ENCODE measurements at places on chromosomes 2 and 18. TPM values are rescaled to one million over a fixed set of nuclear protein-coding genes. Genes with fewer than 3 reads are reported as not detected.

The LIMS3 gene
- total RNA-seq = 1.6 TPM

The DLX1 gene
- not detected for total RNA-seq

DNA sequence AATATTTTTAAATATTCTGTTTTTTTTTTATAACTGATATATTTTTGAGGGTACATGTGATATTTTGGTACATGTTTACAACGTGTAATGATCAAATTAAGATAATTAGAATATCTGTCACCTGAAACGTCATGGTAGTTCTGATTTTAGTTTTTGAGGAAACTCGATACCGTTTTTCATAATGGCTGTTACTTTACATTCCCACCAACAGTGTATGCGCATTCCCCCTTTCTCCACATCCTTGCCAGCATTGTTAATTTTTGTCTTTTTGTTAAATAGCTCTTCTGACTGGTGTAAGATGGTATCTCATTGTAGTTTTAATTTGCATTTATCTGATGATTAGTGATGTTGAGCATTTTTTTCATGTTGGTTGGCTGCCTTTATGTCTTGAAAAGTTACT is 206.8 kb upstream of the STON1 start:
- no peak overlapping the region for H3K27ac ChIP-seq
- H3K27me3 ChIP-seq = no peaks in the 10 kb centered on the region

GRCh38 chr2:239944694-239945551 is 80.2 kb downstream of the NDUFA10 start:
- no peak overlapping the region for H3K4me3 ChIP-seq
- H3K4me1 ChIP-seq = no peaks in the 10 kb centered on the region

The TRIM43 gene
- total RNA-seq = not detected

GRCh38 chr2:241967467-241968144 is 98.1 kb downstream of the RTP5 start:
- DNase-seq = no peak
- H3K27me3 ChIP-seq = no peaks in the 10 kb centered on the region
- no peak overlapping the region for H3K27ac ChIP-seq
- H3K36me3 ChIP-seq = no peaks in the 10 kb centered on the region

DNA sequence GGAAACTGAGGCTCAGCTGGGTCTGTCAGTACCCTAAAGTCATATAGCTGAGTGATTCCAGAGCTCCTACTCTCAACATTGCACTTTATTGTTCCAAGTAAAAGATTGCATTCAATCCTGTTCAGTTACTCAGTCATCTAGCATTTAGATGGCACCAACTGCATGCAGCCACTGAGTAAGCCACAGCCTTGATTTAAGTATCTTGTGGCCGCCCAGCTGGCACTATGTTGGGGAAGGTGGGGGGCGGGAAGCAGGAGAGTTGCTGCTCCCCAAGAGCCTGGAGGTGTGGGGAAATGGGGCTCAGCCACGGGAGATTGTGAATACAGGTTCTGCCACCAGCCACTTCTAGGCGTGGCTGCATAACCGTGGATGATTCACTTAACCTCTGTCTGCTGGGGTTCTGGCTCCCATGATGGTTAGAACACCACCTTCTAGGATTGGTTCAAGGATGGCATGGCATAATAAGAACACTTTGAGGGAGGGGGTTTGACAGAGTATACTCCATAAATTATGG is 17.1 kb downstream of the ZFP36L2 start:
- H3K27me3 ChIP-seq = no peaks in the 10 kb centered on the region
- no peaks in the 10 kb centered on the region for H3K36me3 ChIP-seq
- H3K4me3 ChIP-seq = no peak overlapping the region
- H3K4me1 ChIP-seq = no peaks in the 10 kb centered on the region

DNA sequence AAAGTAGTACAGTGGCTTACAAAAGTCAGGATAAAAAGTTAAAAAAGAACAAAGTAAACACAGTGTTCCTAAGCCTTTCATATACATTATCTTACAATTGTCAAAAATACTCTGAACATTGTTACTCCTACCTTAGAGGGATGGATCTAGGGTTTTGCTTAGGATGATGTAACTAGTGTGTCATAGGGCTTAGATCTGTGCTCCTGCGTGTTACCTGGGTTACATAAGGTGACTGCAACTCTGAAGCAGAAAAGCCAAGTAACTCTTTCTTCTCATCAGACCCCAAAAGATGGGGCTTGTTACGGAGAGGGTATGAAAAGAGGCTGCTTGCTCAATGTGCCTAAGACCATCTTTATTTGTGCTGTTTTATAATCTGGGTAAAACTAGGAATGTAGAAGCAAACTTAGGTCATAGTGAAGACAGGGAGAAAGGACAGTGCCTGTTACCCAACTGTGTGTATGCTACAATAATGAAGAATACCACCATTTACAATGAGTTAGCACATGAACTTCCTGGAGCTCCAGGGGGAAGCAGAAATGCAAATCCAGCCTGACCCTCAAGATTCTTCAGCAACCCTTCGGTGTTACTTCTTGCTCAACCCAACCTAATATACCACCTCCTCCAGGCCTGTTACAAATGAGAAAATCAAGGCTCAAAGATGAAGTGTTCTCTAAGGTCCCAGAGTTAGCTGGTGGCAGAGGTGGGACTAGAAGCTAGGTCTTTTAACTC is 42.0 kb upstream of the STK17B start:
- no peaks in the 10 kb centered on the region for H3K27me3 ChIP-seq
- no peaks in the 10 kb centered on the region for H3K36me3 ChIP-seq
- H3K4me3 ChIP-seq = no peak overlapping the region
- no peak for DNase-seq

The RAX gene
- not detected for total RNA-seq

The FAM117B gene
- total RNA-seq = 11.9 TPM

- H3K4me1 ChIP-seq = no peaks in the 10 kb centered on the region
- no peak overlapping the region for H3K27ac ChIP-seq
- no peaks in the 10 kb centered on the region for H3K36me3 ChIP-seq
Observed at GRCh38 chr2:129319422-129319717, 660.1 kb upstream of the RAB6C start.

DNA sequence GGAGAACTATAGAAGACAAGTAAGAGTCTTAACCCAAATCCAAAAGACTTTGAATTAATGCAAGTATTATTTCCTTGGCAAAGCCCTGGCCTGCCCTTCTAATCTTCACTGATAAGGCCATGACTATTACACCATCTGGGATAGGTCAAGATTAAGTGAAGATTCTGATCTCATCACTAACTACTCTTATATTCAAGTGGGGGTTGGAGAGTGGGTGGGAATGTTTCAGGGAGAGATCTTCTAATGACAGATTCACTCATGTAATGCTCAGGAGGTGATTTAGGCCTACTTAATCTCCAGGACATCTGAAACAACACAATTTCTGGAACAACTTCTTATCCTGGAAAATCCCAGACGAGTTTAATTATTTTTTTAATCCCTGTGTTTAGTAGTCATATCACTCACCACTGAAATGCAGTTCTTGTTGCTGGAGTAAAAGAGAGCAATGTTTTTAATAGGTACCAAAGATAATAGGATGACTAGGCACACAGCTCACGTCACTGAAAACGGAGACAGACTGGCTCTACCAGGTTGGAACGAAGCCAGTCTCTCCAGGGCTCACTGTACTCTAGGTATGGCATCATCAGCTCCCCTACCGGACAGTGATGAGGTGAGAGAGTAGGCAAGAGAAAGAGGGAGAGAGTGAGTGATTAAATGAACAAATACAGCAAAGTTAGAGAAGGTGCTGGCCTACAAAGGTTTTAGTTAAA is 133.1 kb downstream of the NCKAP5 start:
- H3K27ac ChIP-seq = no peak overlapping the region
- H3K36me3 ChIP-seq = no peaks in the 10 kb centered on the region
- no peak overlapping the region for H3K4me3 ChIP-seq
- no peaks in the 10 kb centered on the region for H3K4me1 ChIP-seq
- no peaks in the 10 kb centered on the region for H3K27me3 ChIP-seq

The EFEMP1 gene
- total RNA-seq = 273 TPM
